Skin of body (tissue), 3 donors: ENCODE measurements at places on chromosomes 16 and 17.

DNA sequence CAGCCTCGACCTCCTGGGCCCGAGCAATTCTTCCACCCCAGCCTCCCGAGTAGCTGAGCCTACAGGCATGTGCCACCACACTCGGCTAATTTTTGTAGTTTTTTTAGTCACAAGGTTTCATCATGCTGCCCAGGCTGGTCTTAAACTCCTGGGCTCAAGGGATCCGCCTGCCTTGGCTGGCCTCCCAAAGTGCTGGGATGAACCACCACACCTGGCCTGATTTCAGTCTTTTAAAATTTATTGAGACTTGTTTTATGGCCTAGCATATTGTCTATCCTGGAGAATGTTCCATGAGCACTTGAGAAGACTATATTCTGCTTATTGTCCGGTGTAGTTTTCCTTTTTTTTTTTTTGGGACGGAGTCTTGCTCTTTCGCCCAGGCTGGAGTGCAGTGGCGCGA, 18.5 kb downstream of the DNAI2 start:
- no peak for DNase-seq

DNA sequence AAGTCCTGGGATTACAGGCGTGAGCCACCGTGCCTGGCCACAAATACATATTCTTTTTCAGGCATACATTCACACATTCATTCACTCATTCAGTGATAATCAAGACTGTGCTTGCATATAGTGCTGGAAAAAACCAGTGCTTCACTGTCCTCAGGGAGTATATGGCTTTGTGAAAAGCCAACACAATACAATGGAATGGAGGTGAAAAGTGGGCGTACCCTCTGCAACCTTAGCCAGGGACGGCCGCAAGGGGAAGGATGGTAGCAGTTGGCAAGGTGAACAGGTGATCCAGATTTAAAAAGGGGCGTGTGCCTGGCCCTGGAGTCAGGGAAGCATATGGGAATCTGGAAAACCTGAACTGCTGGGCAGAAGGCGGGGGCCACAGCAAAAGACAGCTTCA, 18.1 kb upstream of the GAN start:
- no peak for DNase-seq

DNA sequence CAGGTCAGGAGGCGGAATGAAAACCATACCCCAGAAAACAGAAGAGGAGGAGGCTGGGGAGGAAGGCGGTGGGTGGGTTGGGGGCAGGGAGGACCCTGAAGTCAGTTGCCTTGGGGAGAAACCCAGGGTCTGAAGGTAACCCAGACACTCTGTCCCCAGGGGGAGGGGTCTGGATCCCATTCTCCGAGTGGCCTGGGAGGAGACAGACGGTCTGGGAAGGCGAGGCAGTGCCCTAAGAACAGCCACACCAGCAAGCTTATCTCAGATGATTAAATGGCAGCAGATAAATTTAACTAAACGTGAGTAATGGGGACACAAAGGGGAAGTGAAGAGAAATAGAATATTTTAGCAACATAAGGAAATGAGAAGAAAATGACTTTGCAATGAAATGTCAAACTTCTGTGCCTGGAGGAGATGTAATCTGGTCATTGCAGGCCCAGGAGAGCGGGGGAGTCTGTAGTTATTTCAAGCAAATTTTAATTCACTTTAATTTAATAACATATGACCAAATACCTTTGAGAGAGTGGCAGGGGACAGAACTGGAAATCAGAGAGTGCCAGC, 21.4 kb upstream of the ZFP90 start:
- DNase-seq, result no peak

GRCh38 chr16:5008311-5008731, 25.4 kb downstream of the NAGPA start:
- no peak for DNase-seq

DNA sequence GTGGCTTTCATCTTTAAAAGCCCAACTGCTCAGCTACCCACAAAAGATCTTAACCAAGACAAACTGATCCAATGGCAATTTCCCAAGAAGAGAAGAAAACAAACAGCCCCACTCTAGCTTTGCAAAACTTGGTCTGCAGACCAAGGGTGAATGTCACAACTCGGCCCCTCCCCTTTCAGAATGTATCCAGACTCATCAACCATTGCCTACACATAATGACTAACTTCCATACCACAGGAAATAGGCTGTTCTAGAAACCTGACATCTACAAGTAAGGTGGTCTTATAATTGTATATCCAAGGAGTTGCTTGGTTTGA, 16.0 kb downstream of the DCUN1D3 start:
- DNase-seq, result no peak

DNA sequence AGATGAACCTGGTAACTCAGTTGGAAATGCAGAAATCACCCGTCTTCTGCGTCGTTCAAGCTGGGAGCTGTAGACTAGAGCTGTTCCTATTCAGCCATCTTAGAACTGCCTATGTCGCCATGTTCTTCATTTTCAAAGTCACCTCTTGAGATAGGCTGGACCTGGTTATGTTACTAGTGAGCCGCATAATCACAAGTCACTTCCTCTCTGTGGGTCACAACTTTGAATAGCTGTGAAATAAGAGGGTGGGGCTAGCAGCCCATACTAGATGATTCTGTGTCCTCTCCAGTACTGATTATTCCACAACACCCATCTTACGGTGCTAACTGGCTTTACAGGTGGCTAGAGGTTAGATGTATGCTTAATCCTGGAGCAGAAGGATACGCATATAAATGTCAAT, 74.2 kb downstream of the VPS53 start:
- no peak for DNase-seq

- DNase-seq, result no peak
These were observed 933 bp upstream of the SNN start for GRCh38 chr16:11667221-11667823.

DNA sequence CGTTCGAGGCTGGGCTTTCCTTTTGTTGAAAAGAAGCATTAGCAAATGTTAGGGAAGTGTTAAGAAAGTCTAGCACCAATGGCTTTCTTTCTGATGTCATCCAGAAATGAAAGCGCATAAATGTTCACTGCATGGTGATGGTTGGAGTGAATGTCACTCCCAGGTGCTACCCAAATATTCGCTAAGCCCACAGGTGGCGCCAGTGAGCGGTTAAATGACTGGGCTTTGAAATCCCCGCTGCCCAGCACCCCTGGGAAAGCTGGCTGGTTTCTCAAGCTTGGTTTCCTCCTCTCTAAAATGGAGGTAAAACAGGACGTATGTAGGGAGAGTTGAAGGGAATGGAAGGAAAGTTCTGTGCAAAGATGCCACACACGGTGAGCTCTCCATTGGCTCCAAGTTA, 104.4 kb downstream of the IRX5 start:
- DNase-seq, result no peak

- DNase-seq, result no peak
These were observed 39.0 kb downstream of the ADCY9 start for GRCh38 chr16:4077174-4077649.

DNA sequence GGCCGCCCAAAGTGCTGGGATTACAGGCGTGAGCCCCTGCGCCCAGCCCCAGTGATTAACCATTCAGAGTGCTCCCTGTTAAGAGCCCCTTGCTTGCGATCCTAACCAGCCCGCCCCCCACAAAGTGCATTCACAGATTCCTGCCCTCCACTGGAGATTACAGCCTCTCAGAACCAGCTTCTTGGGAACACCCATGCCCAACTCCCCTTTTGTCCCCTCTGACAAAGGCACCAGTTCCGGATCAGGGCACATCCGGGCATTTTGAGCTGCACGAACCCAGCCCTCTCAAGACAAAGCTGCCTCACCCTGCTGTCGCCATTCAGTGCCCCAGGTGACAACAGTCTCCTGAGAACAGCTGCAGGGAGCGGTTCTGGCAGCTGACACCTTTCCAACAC, 848 bp upstream of the KRT19 start:
- DNase-seq, result no peak

- DNase-seq, result no peak
These were observed 78.4 kb downstream of the SLC39A11 start for GRCh38 chr17:73013816-73014663.

- DNase-seq, result no peak
These were observed 50.9 kb downstream of the TEX2 start for GRCh38 chr17:64212122-64212521.

GRCh38 chr17:28977659-28978355, 26.5 kb upstream of the PHF12 start:
- no peak for DNase-seq

- no peak for DNase-seq
These were observed 9.0 kb downstream of the STAT5B start for GRCh38 chr17:42266918-42267766.

DNA sequence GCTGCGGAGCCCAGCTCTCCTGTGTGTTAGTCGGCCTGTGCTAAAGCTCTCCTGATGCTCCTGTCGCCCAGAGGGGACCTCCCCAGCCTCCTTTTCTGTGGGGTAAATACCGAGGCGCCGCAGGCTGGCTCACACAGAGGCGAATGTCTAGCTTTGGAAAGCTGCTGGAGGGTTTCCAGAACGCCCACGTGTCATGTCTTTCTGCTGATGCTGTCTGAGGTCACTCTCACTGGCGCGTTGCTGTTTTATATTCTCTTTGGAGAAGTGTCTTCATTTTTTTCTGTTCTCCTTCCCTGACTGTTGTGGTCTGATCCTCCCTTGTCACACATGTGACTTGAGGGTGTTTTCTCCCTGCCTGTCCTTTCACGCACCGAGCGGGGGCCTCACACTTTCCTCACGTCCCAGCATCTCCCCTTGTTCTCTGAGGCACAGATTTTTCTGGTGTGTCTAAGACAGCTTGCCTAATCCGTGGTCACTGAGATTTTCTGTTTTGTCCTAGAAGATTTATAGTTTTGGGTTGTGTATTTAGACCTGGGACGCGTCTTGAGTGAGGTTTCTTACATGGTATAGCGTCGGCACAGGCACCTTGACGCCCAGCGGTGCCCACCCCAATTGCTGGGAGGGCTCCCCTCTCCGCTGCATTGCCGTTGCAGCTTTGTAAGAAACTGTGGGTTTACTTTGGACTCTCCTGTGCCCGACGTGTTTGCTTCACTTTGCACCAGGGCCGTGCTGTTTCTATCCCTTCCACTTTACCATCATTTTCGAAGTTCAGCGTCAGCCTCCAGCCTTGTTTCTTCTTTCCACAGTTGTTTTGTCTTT, 92.1 kb upstream of the ZNF750 start:
- no peak for DNase-seq

DNA sequence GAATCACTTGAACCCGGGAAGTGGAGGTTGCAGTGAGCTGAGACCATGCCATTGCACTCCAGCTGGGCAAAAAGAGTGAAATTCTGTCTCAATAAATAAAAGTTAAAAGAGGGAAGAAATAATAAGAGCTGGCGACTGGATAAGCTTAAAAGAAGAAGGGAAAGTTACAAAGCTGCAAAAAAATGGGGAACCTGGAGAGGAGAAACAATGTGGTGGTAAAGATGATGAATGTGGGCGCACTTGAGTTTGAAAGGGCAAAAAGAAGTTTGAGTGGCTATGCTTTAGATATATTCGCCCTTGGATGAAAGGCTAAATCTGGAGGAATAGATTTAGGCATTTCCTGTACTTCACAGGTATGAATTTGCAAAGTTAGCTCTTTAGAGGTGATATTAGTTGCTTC, 53.0 kb upstream of the YPEL2 start:
- DNase-seq, result no peak

DNA sequence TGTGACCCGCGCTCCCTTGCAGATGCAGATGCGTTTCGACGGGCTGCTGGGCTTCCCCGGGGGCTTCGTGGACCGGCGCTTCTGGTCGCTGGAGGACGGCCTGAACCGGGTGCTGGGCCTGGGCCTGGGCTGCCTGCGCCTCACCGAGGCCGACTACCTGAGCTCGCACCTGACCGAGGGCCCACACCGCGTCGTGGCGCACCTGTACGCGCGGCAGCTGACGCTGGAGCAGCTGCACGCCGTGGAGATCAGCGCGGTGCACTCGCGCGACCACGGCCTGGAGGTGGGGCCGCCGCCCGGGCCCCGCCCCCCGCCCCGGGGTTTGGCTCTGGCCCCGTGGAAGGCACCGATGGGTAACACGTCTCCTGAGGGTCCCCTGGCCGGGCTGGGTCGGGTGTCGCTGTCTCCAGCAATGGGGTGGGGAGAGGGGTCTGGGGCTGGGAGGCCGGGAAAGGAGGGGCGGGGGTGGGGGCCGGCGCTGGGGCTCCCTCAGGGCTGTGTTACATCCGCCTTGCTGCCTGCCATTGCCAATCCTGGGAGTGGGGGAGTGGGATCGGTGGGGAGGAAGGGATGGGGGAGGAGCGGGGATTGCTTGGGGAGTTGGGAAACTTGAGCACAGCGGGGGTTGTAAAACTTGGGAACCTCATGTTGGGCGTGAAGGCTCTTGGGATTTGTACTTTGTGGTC, 737 bp downstream of the NUDT16L1 start:
- peak; percentile 36 for DNase-seq

- DNase-seq, result peak; percentile 43
These were observed 90.5 kb upstream of the SOX9 start for GRCh38 chr17:72030067-72030899.

- no peak for DNase-seq
These were observed 233.1 kb upstream of the AXIN2 start for GRCh38 chr17:65794572-65794971.

- DNase-seq, result no peak
These were observed 32.5 kb downstream of the ABCC12 start for GRCh38 chr16:48123104-48123788.

GRCh38 chr16:4220358-4220757, 21.5 kb downstream of the SRL start:
- no peak for DNase-seq

- DNase-seq, result no peak
These were observed 59.1 kb downstream of the SSH2 start for GRCh38 chr17:29870836-29871465.

- no peak for DNase-seq
These were observed 818 bp upstream of the CBX8 start for GRCh38 chr17:79797492-79798298.

DNA sequence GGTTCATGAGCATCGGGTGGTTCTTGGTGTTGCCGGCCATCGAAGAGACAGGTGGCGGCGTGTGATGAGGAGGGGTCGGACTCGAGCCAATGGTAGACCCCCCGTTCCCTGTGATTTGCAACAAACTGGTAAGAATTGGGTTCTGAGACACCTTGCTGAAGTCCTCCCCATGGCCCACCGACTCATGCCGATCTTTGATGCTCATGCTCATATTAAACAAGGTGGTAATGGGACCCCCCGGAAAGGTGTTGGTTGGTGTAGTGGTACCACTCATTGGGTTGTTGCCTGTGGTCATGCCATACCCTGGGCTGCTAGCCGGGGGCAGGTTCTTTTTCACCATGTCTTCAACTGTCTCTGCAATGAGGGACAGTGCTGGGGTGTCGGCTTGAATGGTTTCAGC, 8.9 kb upstream of the FBXL20 start:
- DNase-seq, result no peak
